Activated naive CD8-positive, alpha-beta T cell treated with anti-CD3 and anti-CD28 coated beads, Interleukin-2, amount 10 ng/mL, durations not matched to agents 7 days and 5 days (primary cell): ENCODE measurements at places on chromosomes 6 and 20. TPM values are rescaled to one million over a fixed set of nuclear protein-coding genes. Genes with fewer than 3 reads are reported as not detected.

- no peak for DNase-seq
Observed at GRCh38 chr6:166382500-166382932, 224 bp downstream of the MPC1 start.

C6orf163 gene
- 3.4 TPM for total RNA-seq

C6orf141 gene
- total RNA-seq = 0.68 TPM

TREML4 gene
- not detected for total RNA-seq

HLA-DMA gene
- 36.1 TPM for total RNA-seq
